Activated CD4-positive, alpha-beta memory T cell treated with anti-CD3 and anti-CD28 coated beads for 36 hours (primary cell): ENCODE measurements at places on chromosomes 2 and 18.

GRCh38 chr2:38483776-38484501 lies 106.9 kb upstream of the ATL2 start:
- DNase-seq = no peak

DNA sequence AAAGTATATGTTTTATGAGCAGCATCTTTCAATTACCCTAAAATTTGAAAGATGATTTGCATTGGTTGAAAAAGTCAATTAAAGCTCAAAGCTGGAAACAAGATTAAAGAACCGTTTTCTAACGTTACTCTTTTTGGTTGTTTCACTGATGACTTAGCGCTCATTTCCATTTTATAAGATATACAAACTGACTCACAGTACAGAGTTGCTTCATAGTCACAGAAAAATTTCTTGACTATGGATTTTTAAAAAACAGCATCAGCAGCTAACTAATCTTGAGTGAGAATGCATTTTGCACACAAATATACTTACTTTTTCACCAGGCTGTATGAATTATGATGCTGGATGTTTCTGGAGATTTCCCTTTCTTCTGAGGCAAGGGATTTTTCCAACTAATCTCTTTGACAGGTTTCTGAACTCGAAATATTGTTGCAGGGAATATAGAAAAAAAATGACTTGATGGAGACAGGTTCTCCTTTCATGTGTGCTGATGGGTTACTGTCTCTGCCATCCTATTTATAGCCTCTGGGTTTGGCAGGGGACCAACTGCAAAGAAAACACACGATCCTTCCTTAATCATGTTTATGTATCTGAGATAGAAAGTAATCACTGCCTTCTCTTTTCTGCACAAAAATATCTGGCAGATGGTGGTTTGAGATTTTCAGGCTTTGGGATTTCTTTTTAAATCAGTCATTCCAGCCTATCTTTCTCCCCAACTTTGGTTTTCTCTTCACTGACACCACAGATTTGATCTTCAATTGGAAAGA lies 129.4 kb upstream of the DAPL1 start:
- DNase-seq = no peak

GRCh38 chr2:116511426-116511825 lies 1303.1 kb upstream of the DDX18 start:
- DNase-seq = no peak

DNA sequence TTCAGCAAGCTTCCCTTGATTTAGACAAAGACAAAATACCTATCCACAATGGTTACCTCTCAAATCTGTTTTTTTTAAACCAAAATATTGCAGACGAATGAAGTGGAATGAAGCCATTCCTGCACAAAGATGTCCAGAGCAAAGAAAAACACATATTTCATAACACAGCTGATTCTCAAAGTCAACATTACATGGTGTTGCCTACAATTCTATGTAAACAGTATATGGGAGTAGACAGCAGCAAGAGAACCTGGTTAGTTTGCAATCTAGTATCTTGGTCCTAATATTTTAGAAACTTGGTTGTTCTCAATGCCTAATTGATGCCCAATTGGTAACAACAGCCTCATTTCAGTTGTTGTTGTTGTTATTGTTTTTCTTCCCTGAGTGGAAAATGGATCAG lies 1240.9 kb upstream of the CHAC2 start:
- no peak for DNase-seq

DNA sequence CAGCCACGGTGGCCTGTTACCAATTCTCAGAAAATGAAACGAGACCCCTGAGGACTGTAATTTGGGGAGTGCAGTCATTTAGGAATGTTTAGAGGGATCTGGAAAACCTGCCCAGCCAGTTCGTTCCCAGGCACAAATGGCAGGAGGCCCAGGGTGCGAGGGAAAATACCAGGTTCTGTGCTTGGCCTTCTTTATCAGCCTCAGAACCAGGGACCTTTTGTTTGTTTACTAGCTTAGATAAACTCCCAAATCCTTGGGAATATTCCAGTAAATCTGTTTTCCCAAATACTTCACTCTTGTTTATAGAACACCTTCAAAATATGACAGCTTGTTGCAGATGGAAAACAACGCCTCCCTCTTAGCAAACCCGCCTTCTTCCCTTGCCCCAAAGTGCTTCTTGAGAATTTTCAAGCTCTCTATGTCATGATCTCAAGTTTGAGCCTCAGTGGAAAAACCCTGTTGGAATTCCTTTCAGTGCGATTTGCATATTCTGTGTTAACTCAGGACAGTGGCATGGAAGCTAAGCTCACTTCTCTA lies 400.3 kb upstream of the SMIM21 start:
- no peak for DNase-seq

DNA sequence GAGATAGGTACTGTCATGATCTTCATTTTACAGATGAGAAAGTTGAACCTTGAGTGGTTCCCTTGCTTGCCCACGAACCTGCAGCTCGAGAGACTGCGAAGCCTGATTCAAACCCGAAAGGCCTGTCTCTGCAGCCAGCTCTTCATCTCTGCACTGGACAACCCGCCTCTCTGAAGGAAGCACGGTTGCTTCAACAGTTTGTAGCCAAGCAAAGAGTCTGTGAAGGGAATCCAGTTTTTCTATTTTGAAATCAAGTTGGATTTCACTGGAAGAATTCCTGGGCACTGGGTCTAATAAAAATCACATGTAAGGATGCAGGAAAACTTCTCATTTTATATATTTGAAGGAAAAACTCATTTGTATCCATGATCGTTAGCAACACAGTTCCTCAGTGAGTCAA lies 21.3 kb upstream of the ICOS start:
- no peak for DNase-seq

DNA sequence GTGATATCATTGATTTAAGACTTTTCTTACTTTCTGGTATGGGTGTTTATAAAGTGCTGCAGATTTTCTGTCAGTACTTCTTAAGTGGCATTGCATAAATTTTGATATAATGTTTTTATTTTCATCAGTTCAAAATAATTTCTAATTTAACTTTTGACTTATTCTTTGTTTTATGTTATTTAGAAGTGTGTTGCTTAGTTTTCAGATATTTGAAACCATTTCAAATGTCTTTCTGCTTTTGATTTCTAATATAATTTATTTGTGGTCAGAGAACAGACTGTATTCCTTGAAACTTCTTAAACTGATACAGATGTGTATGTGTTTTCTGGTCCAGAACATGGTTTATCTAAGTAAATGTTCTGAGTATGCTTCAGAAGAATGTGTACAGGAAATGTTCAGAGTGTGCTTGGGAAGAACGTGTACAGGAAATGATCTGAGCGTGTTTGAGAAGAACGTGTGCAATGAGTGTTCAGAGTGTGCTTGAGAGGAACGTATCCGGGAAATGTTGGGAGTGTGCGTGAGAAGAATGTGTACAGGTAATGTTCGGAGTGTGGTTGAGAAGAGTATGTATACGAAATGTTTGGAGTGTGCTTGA lies 265.7 kb upstream of the HS6ST1 start:
- no peak for DNase-seq

DNA sequence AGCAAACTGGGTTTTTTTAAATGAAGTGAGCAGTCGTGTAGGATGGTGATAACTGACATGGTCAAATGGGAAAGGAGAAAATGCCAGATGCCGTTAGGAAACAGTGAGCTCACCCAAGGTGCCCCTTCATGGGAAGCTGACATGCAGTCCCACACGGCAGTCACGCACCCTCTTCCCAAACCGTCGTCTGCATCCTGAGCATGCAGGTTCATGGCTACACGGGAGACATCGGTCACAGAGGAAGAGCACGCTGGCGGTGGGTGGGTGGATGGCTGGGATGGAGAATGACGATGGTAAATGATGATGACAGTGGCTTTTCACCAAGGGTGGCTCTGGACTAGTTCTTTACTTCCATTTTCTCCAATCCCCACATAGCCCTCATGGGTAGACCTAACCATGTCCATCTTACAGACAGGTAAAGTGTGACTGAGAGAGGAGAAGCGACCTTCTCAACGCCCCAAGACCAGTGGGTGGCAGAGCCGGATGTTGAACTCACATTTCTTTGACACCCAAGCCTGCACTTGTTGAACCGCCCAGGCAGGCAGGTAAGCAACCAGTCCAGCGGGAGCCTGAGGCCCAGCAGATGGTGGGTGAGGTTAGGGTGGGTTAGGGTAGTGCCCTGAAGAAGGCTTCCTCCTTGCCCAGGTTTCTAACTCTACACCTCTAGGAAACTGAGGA lies 44.5 kb downstream of the TNS1 start:
- DNase-seq = no peak

DNA sequence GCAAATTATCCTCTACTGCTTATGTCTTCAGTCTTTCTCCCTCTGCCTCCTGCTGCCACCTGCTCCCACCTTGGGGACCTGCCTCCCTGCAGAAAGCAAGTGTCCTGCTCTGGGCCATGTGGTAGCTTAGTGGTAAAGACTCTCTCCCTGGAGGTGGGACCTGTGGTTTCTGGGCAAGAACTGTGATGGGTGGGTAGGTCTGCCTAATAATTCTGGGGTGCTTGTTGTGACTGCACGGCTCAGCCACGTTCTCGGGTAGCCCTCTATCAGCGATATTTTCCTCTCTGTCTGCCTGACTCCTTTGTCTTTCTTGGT lies 16.4 kb upstream of the CD28 start:
- no peak for DNase-seq

- DNase-seq = no peak
Measured at GRCh38 chr18:3051718-3052410, 38.9 kb upstream of the LPIN2 start.

- DNase-seq = no peak
Measured at GRCh38 chr2:46002507-46002883, 294.7 kb upstream of the EPAS1 start.

- DNase-seq = no peak
Measured at GRCh38 chr2:179532863-179533278, 268.2 kb upstream of the SESTD1 start.

GRCh38 chr2:71690876-71691475 lies 237.6 kb downstream of the DYSF start:
- DNase-seq = no peak

- no peak for DNase-seq
Measured at GRCh38 chr2:238461491-238461890, 34.8 kb downstream of the ASB1 start.

DNA sequence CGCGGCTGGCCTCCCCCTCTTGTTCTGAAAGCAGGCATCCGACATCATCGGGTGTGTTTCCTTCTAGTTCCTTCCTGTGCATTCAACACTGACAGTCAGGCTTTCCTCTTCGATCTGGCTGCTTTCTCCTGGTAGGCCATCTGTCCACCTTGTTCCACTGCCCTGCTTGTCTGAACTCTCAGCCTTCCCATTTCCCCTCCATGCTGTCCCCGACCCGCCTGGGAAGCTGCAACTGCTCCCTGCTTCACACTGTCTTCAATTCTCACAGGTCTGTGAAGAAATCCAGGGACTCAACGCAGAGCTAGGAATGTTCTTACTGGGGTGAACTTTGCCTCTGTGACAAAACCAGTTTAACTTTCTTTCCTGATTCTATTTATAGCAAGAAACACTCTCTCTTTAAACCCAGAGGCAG lies 43.0 kb downstream of the KIF3C start:
- DNase-seq = no peak

DNA sequence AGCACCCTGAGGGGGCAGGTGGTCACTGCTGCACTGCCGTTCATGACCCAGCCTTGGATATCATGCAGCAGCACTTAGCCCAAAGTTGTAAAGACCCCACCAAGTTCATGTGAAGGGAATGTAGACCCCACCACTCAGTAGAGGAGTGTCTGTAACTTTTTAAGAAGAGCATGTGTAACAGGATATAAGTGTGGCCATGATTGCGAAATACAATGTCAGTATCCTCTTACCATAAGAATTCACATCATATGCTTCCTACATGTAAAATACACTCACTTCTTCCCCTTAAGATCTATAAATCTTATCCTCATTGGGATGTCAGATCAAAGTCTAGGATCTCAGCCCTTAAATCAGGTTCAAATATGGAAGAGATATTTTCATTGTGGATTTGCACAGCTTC lies 276.9 kb downstream of the PTPRM start:
- DNase-seq = no peak

DNA sequence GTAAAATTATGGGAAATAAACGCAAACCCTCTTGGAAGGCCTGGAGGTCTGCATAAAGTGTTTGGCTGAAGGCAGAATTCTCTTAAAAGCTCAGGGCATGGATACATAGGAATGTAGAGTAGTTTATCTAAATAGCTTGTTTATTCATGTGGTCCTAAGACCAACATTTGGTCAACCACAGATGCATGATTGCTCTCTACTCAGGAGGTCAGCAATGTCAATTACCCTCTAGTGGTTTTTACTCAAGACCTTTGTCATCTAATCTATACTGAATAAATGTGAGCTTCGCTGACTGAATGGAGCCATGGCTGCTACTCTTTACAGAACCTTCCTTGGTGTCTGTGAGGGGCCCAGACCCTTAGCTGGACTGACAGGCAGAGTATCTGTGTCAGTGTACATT lies 139.8 kb downstream of the ATL2 start:
- DNase-seq = no peak

GRCh38 chr2:134555411-134555810 lies 163.4 kb downstream of the TMEM163 start:
- no peak for DNase-seq

DNA sequence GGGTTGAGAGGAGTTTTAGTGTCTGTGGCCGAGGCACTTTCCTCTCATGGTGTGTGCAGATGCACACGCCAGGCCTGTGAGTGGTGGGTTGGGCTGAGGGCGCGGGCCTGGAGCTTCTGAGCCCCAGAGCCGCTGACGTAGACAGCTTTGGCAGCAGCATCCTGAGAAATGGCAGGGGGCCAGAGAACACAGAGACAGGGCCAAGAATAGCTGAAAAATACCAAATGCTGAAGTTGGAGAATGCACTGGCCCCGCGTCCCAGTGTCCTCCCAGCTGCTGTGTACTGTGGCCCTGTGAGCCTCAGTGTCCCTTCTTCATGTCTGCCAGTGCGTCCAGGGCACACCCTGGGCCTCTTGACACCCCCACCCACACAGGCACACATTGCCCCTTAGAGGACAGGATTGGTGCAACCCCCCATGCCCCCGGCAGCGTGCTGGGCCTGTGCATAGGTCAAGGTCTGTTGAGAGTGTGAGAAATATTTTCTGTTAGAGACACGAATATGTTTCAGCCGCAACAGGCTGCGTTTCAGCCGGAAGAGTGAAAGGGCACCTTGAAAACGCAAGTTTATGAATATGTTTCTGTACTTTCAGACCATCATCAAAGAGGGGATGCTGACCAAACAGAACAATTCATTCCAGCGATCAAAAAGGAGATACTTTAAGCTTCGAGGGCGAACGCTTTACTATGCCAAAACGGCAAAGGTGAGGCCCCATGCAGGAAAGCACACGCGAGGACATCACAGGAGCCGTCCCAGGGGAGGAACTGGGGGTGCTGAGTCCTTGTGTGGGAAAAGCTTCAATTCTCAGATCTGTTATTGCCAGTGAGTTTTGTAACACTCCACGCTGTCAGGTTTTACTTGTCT lies 33.6 kb downstream of the DGKD start:
- DNase-seq = no peak

GRCh38 chr2:207180741-207181140 lies 15.0 kb upstream of the KLF7 start:
- DNase-seq = no peak

DNA sequence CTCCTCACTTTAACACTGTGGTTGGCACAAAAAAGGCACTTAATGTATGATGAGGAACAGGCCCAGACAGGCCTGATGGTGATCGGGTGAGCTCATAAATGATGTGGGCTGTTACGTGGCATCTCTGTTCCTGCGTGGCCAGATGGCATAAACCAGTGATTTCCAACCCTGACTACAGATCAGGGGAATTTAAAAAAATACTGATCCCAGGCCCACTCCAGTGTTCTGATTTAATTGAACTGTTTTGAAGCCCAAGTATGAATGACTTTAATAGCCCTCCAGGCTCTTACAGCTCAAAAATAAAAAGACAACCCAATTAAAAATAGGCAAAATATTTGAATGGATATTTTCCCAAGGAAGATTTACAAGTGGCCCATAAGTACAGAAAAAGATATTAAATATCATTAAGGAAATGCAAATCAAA lies 48.2 kb downstream of the LIPG start:
- DNase-seq = no peak
